ENCODE measurements at places on chromosomes 1 and 21.

DNA sequence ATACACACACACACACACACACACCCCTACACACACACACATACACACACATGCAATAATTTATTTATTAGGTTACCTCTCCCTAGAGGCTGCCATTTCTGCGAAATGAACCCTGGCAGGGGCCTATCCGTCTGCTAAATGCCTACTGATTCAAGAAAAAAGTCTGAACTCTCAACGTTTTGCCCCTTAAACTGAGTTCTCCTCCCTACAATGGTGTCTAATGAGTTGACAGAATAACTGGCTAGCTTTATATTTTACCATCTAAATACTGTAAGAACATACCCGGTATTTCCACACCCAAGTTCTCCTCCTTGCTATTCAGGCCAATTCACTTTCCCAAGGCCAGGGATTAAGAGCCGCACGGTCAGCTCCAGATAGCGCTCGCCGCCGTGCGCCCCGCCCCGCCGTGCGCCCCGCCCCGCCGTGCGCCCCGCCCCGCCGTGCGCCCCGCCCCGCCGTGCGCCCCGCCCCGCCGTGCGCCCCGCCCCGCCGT is 339 bp upstream of the RNPC3 start:
- DNase-seq = no peak

DNA sequence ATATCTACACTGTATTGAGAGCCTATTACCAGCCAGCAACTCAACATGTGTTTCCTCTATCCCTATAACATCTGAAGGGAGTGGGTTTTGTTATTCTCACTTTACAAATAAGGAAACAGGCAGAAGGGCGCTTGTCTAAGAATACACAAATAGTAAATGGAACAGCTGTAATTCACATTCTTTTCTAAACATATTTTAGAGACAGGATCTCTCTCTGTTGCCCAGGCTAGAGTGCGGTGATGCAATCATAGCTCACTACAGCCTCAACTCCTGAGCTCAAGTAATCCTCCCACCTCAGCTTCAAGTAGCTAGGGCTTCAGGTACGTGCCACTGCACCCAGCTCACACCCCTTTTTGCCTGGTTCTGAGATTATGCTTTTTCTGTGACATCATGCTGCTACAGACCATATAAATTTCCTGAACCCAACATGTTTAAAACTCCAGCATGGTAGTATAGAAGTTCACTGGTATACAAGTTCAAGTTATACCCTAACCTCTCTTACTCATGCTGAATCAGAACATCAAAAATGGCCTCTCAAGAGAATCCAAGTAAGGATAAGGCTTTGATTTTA is 8.6 kb upstream of the TACSTD2 start:
- DNase-seq = no peak

- DNase-seq = peak; percentile 81
Observed at GRCh38 chr1:32201011-32201855, 838 bp downstream of the CCDC28B start.

GRCh38 chr1:22731924-22732720 is 21.5 kb downstream of the EPHB2 start:
- DNase-seq = no peak

DNA sequence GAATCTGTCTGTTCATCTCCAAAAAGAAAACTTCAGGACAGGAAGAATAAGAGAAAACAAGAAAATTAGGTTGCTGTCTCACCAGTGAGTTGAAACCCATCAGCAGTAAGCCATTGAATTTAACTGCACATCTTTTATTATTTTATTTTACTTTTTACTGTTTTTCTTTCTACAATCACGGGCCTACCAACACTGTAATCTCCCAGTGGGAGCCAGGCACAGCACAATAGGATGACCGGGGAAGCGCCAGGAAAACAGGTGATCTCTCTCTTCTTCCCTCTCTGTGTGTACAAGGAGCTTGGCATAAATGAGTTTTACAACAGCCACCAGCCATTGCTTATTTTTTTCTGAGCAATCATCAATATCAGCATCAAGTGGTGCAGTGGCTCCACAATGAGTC is 113.1 kb upstream of the ESRRG start:
- no peak for DNase-seq

- peak; percentile 35 for DNase-seq
Observed at GRCh38 chr1:25204797-25205480, 27.4 kb downstream of the SYF2 start.

DNA sequence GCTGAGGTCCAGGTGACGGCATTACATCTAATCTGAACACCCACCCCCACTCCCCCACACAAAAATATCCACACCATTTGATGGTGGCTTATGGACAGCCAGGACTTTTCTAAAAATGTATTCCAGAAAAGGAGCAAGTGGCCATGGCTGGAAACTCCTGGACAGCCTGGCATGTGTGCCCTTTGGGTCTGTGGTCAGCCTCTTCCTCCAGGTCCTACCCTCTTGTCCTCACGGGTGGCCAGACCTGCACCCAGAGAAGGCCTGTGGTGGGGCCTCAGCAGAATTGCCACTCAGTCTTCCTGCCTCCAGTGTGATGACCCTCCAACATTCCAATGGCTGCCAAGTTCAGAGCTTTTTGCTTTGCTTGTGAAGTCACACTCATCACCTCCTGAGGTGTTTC is 600.6 kb downstream of the AJAP1 start:
- DNase-seq = no peak

DNA sequence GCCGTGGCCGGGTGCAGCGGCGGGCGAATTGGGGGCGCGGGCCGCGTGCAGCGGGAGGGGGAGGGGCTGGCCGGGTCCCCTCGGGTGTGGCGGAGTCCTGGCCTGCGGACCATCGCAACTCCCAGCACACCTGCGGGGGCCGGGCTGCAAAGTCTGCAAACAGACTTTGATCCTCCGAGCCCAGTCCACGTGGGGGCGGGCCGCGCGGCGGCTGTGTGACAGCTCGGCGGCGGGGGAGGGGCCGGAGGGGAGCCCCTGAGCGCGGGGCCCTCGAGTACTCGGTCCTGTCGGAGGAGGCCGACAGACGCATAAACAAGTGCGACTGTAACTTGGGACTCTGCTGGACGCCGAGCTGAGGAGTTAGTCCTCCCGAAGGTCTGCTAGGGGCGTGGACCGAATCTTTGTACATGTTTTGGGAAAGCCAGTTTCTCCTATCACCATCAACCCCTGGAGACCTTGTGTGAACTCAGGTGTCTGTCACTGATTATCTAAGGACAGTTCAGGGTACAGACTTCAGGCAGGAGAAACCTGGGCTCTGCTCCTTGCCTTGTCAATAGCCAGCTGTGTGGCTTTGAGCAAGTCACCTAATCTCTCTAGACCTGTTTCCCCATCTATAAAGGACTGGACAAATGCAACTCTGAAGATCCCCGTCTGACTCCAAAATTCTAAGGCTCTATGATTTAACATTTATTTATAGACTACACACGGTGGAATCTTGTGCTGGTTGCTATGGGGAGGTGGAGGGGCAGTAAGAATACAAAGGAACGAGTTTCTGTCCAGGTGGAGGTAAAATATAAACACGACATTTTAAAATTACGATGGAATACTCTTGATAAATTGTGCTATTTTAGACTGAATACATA is 710 bp upstream of the SLC30A1 start:
- no peak for DNase-seq

- no peak for DNase-seq
Observed at GRCh38 chr21:35602811-35603362, 457.4 kb downstream of the SETD4 start.

DNA sequence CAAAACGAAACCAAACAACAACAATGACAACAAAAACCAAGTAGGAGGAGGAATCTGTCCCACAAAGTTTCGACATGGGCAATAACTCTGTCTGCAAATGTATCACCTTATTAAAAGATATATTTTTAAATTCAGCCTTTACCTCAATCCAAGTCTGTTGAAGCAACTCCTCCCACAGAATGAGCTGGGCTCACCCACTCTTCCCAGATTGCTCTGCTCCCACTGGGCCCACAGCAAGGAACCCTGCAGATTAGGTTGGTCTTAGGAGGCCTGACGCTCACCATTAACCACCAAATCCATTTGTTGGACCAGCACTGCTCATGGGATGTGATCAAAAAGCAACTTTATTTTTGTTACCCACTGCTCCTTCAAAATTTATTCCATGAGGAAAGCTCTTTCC is 114.7 kb upstream of the CDC42BPA start:
- DNase-seq = no peak

GRCh38 chr21:39137248-39138178 is 45.7 kb downstream of the PSMG1 start:
- DNase-seq = no peak

GRCh38 chr1:15837931-15838330 is 9.6 kb upstream of the SPEN start:
- DNase-seq = no peak

DNA sequence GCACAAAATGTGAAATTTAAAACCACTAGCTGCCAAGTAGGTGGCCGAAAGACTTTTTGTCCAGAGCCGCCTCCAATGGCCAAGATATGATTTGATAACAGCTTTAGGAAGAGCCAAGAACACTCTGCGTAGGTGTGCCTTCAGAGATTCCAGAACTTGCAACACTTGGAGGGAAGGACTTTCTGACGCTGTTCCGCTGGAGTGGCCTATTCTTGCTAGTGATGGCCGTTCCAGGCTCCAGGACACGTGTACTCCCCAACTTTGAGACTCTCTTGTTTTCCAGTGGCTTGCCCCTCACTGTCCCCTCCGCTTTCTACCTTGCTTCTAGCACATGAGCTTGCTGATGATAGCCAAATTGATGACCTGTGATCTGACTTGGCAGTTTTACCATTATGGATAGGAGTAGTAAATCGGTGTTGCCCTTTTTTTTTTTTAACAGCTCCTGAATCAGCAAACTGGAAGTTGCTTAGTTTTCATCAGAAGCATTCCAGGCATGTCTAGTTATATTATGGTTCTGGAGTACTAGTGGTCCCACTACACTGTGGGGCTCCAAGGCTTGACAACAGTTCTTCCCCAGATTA is 1.0 kb downstream of the PRDX6 start:
- no peak for DNase-seq

- no peak for DNase-seq
Observed at GRCh38 chr1:8367571-8368194, 49.8 kb downstream of the SLC45A1 start.

GRCh38 chr1:44839576-44839975 is 3.5 kb downstream of the PTCH2 start:
- no peak for DNase-seq

All from activated CD4-positive, alpha-beta T cell treated with anti-CD3 and anti-CD28 coated beads, Interleukin-2, amount 50 U/mL, for 16 hours (primary cell).